ENCODE measurements at places on chromosomes 6 and 20.

DNA sequence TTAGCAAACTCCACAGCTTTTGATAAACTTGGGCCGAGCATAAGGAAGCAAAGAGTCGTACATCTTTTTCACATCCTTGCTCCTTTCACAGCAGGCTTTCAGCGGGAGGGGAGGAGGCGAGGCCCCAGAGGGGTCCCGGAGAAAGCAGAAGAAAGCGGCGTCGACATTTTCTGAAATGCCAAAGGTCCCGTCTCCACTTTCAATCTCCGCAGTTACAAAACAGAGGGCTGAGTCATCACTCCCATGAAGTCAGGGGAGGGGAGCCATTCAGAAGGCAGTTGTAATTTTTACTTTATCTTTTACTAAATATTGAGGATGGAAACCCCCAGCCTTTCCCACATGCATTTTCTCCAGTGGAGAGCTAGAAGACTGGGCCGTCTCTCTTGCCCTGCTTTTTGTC is 174.2 kb upstream of the THBS2 start:
- DNase-seq, result peak; percentile 60

DNA sequence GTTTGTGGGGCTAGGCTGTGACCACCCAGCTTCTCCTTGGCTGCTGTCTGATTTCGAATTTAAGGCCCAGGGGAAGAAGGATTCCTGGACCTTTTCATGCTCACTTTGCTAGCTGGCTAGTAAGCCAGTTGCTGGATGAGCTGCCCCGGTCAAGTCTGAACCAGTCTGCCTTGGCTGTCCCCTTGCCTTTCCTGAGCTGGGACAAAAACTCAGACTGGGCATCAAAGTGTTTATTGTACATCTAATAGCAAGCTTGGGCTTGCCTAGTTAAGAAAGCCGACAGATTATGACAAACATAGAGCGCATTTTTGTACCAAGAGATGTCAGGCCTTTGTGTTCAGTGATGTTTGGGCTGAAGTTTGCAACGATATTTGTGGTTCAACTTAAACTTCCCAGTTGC is 750 bp upstream of the PAK5 start:
- DNase-seq, result no peak

- DNase-seq, result no peak
Measured at GRCh38 chr20:50089787-50090177, 23.2 kb downstream of the UBE2V1 start.

- no peak for DNase-seq
Measured at GRCh38 chr20:5234158-5234557, 82.6 kb downstream of the PROKR2 start.

- DNase-seq, result no peak
Measured at GRCh38 chr6:158848490-158848895, 29.3 kb upstream of the EZR start.

DNA sequence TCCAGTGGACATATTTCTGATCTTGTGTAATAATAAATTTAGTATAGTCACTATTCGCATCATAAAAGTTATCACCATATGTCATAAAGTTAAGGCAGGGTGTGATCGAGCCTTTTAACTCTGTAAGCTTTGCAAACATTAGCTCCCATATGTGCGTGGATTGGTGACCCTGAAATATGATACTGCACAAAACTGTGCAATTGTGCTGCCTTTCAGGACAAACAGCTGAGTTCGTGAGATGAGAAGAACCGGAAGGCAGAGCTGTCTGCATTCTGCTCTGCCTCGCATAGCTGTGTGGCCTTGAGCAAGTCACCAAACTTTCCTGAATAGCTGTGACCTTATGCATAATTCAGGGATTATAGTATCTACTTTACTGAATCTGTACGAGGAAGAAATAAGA is 3.2 kb upstream of the PLEKHG1 start:
- DNase-seq, result no peak

- no peak for DNase-seq
Measured at GRCh38 chr6:2563635-2564034, 187.1 kb downstream of the MYLK4 start.

- DNase-seq, result no peak
Measured at GRCh38 chr6:139577763-139578604, 203.5 kb upstream of the CITED2 start.

GRCh38 chr6:69774740-69775584 is 21.8 kb downstream of the LMBRD1 start:
- no peak for DNase-seq

GRCh38 chr6:156816505-156816904 is 39.3 kb downstream of the ARID1B start:
- no peak for DNase-seq

- DNase-seq, result no peak
Measured at GRCh38 chr6:124022641-124023040, 219.0 kb downstream of the NKAIN2 start.
